ENCODE measurements at places on chromosomes 3 and 15.

- DNase-seq, result no peak
Observed at GRCh38 chr3:164658125-164658524, 420.2 kb downstream of the SI start.

- no peak for DNase-seq
Observed at GRCh38 chr3:79871656-79872055, 103.9 kb upstream of the ROBO1 start.

DNA sequence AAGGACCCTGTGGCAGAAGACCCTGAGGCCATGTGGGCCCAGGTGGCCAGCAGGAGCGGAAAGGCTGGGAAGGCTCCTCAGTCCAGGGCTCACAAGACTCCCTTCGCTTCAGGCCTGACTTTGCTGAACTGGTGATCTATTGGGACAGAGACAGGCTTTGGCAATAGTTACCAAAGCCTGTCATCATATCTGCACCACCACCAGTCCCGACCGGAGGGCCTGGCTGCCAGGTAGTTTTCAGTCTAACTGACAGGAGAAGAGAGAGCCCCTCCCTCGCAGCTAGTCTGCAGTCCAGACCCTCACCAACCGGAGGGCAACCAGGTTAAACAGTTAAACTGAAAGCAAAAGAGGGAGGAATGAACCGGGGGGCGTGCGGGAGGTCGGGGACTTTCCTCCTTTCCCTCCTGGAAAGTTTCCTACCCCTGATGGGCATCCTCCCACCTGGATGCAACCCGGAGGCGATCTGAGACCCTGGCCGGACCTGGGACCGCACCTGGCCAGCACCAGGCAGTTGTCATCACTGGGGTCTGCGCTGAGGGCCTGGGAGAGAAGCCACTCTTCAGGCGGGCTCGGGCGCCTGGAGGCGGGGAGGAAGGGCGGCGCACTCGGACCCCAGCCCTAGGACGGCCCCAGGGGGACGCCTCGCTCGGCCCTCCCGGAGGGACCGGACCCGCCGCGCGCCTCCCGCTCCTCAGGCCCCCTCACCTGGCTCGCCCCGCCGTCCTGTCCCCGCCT is 435 bp downstream of the RAB27A start:
- no peak for DNase-seq

- no peak for DNase-seq
Observed at GRCh38 chr15:89278307-89278706, 34.5 kb downstream of the FANCI start.
